Stimulated activated CD8-positive, alpha-beta memory T cell treated with anti-CD3 and anti-CD28 coated beads, Interleukin-15, amount 100 ng/mL, for 1 hour (primary cell): ENCODE measurements at places on chromosomes 7 and 10.

- DNase-seq, result no peak
Measured at GRCh38 chr7:100127866-100128636, 1.3 kb downstream of the MBLAC1 start.

DNA sequence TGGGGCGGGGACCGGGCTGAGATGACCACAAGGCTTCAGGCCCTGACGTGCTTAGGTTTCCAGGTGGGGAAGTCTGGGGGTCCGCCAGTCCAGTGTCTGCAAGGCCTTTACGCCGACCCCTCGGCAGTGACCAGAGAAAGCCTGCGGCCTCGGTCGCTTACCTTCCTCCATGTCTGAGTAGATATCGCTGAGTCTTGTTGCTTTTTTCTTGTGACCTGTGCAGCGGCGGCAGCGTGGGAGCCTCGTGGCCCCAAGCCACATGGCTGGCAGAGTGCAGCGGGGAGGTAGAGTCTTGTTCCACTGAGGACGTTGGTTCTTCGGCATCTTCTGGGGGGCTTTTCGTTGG lies 329 bp downstream of the NOLC1 start:
- DNase-seq, result no peak

GRCh38 chr7:43785420-43785819 lies 26.9 kb downstream of the BLVRA start:
- no peak for DNase-seq

DNA sequence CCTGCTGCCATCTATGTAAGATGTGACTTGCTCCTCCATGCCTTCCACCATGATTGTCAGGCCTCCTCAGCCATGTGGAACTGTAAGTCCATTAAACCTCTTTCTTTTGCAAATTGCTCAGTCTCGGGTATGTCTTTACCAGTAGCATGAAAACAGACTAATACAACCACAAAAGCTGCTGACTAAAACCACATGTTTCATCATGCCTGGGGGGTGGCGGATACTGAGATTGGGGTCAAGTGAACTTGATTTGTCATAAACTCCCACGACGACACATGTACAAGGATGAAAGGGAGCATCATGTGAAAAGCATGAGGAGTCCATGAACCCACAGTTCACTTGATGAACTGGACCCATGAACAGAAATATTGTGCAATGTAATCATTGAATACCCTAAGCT lies 134.9 kb upstream of the ANK3 start:
- no peak for DNase-seq

DNA sequence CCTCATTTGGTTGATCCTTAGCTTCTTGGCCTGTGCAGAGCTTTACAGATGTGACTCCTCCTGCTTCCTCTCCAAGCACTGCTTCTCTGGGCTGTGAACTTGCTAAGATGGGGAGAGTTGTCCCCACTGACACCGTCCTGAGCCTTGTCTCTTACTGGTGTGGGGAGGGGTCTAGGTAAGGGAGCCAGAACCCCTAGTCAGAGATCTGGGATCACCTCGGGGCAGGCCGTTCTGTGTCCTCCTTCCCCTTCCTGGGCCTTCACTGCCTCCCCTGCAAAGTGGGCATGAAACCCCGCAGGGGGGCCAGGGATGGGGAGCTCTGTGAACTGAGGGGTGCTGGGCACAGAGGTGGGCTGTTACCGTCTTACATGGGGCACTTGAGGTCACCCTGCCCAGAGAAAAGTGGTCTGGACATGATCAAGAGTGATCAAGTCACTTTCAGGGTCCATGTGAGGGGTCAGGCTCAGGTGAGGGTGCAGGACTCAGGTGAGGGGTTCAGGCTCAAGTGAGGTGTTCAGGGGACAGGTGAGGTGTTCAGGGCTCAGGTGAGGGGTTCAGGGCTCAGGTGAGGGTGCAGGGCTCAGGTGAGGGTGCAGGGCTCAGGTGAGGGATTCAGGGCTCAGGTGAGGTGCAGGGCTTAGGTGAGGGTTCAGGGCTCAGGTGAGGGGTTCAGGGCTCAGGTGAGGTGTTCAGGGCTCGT lies 86.2 kb downstream of the ADCY1 start:
- no peak for DNase-seq

DNA sequence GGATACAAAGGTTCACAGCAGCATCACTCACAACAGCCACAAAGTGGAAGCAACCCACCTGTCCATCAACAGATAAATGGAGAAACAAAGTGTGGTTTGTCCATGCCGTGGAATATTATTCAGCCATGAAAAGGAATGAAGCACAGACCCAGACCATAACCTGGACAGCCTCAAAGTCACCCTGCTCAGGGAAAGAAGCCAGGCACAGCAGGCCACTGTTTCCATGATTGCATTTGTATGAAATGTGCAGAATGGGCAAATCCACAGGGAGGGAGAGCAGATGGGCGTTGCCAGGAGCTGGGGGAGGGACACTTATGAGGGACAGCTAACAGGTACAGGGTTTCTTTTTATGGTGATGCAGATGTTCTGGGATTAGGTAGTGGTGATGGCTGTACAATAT lies 30.3 kb downstream of the FOXL3 start:
- DNase-seq, result no peak

DNA sequence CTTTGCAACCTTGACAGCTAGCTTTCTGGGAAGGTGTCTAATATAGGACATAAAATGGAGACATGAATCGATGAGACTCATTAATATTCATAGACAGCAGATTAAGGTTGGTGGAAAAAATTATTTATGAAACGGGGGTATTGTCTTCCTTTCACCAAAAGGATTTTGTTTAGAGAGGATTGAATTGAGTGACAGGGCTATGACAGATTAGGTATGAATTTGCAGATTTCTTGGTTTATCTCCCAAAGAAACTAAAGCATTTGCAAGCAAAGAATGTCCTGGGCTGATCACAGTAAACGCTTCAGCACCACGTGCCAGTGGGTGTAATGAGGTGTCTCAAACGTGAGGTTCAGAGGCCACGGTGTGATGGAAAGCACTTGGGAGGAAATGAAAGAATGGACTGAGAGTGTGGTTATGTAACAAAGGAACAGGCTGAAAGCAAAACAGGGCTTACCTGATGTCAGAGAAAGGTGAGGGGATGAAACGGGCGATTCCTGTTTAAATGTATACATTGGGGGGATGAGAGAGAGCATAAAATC lies 329.2 kb upstream of the NPVF start:
- DNase-seq, result no peak

- DNase-seq, result no peak
Measured at GRCh38 chr10:78700413-78700812, 368.4 kb upstream of the ZMIZ1 start.

GRCh38 chr7:14389181-14389591 lies 399.7 kb upstream of the ETV1 start:
- no peak for DNase-seq

DNA sequence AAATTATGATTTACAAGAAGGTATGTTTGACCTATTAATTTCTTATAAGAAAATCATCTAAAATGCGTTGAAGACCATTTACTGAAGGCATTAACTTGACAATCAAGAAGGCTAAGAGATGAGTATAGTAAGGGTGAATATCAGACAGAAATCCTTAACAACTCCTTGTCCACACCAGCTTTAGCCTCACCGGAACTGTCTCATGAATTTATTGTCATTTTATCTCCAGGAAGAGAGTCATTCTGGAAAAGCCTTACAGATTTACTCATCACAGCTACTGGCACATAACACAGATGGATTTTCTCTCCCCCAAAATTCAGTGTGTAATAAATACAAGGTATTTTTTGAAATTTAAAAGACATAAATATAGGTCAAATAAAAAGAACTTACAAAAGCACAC lies 129.4 kb upstream of the LSM8 start:
- DNase-seq, result no peak

DNA sequence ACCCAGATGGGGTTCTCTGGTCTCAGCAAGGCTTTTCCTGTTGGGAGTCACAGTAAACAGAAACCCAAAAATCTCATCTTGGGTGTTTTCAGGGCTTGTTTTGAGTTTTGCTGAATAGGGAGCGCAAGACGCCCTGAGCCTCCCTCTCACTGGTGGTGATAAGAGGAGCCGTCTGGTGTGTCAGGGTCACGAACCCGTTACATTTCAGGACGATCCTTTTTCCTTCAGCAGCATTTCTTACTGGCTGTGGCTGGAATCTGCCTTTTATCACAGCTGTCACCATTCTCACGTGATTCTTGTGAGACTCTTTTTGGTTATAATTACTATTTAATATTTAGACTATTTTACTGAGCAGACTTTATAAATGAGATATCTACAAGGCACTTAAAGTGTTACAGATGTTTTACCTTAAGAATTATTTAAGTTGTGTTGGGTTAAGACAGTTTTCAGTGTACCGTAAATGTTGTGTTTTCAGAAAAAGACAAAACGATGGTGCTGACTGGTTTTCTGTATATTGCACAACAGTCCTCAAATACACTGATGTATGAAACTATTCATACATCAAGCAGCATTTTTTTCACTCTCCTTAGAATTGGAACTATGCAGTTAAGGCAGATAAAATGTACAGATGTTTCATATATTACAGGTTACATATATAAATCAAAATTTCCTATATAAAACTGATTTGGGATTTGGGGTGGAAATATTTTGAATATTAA lies 2.2 kb upstream of the GET4 start:
- no peak for DNase-seq

DNA sequence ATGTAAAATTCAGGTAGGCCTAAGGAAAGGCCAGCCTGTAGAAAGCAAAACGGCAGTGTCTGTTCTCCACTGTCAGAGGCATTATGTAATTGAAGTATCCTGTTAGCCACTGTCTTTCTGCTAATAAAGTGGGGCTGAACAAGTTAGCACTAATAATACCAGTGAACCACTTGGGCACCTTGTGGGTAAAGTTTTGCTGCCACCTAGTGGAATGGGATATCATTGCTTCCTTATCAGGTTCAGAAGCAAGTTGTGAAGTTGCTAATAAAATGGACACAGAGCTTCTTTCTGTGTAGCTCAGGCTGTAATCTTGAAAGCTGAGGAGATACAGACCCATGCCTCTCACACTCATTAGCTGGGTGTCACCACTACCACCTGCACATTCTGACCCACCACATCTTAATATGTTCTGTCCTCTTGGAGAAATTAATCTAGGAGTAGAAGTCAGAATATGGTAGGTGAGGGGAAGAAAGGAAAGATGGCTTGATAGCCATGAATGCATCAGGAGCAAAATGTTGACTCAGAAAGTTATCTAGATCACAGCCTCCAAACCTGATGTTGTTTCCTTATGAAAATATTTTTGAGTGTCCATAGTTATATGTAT lies 175.1 kb downstream of the SEPTIN7 start:
- peak; percentile 22 for DNase-seq

GRCh38 chr7:21373031-21373430 lies 54.9 kb upstream of the SP4 start:
- DNase-seq, result no peak

- DNase-seq, result no peak
Measured at GRCh38 chr10:112361951-112362751, 11.8 kb upstream of the ACSL5 start.

- no peak for DNase-seq
Measured at GRCh38 chr10:57769298-57769697, 498.4 kb downstream of the IPMK start.

GRCh38 chr7:34751725-34752643 lies 94.0 kb downstream of the NPSR1 start:
- no peak for DNase-seq

DNA sequence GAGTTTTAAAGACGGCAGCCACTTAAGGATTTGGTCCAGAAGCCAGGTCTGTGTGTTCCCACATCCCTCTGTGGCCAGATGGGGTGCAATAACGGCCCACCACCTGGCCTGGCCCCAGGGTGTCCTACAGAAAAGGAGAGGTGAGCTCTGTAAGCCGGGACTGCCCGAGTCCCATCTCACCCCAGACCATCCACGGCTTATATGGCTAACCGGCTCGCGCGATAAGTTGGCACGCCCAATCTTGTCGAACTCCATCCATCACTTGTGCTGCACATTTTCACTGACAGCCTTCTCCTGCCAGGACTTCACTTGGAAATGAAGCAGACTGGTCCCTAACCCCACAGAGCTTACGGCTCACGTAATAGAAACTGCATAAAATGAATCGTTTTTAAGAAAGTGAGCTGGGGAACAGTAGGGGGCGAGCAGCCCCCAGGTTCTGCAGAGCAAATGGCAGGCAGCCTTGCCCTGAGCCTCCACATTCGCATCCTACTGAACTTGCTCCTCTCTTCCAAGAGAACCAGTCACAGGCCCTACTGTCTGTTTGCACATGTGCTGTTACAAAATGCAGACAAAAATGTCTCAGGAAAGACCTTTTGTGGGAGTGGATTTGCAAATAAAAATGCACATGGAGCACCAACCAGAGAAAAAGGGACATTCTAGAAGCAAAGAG lies 98.2 kb downstream of the TNS3 start:
- DNase-seq, result no peak

GRCh38 chr10:4914213-4914850 lies 48.9 kb upstream of the AKR1C1 start:
- DNase-seq, result no peak

GRCh38 chr7:12685550-12685949 lies 1.9 kb upstream of the ARL4A start:
- no peak for DNase-seq

- DNase-seq, result no peak
Measured at GRCh38 chr7:140591180-140591902, 49.3 kb downstream of the DENND2A start.

GRCh38 chr10:101070098-101070497 lies 8.3 kb downstream of the KAZALD1 start:
- no peak for DNase-seq

- no peak for DNase-seq
Measured at GRCh38 chr10:113978802-113979201, 64.9 kb upstream of the ADRB1 start.

- DNase-seq, result no peak
Measured at GRCh38 chr10:50585921-50586739, 37.6 kb downstream of the SGMS1 start.

DNA sequence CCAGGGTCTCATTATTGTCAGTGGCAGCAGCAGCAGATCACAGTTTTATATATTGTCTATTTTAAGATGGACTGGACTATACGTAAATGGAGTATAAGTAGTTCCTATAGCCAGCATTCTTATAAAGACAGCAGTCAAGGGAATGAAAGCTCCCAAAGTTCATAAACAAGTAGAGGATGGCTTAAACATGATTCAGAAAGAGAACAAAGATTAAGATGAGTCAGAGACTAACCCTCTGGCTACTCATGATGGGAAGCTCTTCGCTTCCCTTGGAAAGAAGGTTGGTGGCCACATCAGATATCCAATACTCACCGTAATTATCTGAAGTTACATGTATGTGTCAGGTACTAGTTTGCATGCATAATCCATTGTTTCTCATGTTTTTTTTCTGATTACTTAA lies 277.0 kb downstream of the INHBA start:
- no peak for DNase-seq

- no peak for DNase-seq
Measured at GRCh38 chr7:121288894-121289293, 39.9 kb upstream of the WNT16 start.
